ENCODE measurements at places on chromosomes 12 and 14.

- DNase-seq: no peak
These were observed 10.7 kb upstream of the AVIL start for GRCh38 chr12:57829025-57829777.

- peak; percentile 53 for DNase-seq
These were observed 13.7 kb upstream of the VPS37B start for GRCh38 chr12:122909442-122910288.

- DNase-seq: no peak
These were observed 6.1 kb upstream of the CDCA4 start for GRCh38 chr14:105026802-105027563.

GRCh38 chr12:6667559-6668210 lies 4.8 kb upstream of the ING4 start:
- no peak for DNase-seq

DNA sequence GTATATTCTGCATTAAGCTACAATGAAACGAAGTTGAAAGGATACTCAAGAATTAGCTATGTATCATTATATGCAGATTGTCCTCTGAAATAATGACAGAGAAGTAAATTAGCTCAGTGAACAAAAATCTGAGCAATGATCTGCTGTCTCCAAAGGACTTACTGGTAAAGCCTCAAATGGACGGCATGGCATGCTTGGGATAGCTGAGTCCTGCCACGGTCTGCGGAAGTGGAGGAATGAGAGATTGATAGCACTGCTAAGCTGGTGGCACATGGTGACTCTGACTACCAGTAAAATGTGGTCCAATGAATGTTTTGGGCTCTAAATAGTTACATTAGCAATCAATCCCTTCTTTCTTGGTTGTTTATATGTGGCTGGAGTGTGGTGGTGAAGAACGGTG lies 3.7 kb upstream of the DENND5B start:
- DNase-seq: no peak

All from anterior cingulate cortex (tissue), 58 donors.